ENCODE measurements at places on chromosomes 2 and 18.

- no peak for DNase-seq
Measured at GRCh38 chr18:58536202-58536516, 92.7 kb downstream of the ALPK2 start.

DNA sequence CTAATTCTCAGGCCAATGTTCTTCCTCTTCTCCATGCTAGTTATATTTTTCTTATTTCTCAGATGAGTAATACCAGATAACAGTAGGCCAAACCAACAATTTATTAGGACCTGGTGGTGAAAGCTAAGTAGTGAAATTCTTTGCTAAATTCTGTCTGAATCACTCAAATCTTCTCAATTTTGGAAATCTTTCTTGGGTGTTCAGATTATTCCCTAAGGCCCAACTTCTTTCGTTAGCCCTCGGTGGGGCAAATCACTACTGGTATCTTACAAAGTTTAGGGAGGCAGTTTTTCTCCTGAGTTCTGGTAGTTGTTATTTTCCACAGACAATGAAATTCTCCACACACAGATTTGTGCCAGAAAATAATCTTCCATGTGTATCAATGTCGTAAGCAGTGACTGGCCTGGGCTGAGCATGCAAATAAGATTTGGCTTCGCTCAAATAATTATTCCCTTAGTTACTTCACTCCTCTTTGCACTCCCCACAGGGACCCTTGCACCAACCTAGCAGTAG lies 443.5 kb upstream of the SLC14A2 start:
- DNase-seq = no peak

GRCh38 chr2:165016772-165017411 lies 61.6 kb upstream of the SLC38A11 start:
- DNase-seq = no peak

- no peak for DNase-seq
Measured at GRCh38 chr2:233772583-233772982, 5.5 kb upstream of the MROH2A start.

GRCh38 chr2:19711470-19712372 lies 190.1 kb downstream of the TTC32 start:
- DNase-seq = no peak

DNA sequence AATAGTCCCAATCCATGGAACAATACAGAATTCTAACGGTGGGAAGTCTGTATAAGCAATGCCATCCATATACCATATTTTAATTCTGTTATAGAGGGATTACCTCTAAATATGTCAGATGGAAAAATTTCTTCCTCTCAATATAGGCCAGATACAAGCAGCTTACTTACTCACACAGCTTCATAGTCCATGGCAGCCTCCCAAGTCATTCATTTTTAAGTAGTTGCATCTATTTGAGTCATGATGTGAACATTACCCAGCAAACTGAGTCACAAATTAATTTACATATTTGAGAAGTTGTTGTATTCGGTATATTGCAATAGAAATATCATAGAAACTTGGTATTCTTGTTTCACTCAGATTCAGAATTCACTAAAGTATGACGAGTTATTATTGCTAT lies 20.3 kb downstream of the TBR1 start:
- DNase-seq = no peak
